Posterior vena cava (tissue), 2 donors: ENCODE measurements at places on chromosomes 13 and 19. TPM values are rescaled to one million over a fixed set of nuclear protein-coding genes. Genes with fewer than 3 reads are reported as not detected.

Gene PALM3
- not detected for total RNA-seq

Gene IL4I1
- total RNA-seq: 1.1 TPM

Gene MUC16
- under 0.01 TPM for total RNA-seq

GRCh38 chr13:48493066-48493765, 39.7 kb downstream of the RCBTB2 start:
- DNase-seq: no peak

- no peak for DNase-seq
These were observed 888 bp downstream of the NOTCH3 start for GRCh38 chr19:15199661-15200552.

Gene CGB1
- not detected for total RNA-seq

- no peak for DNase-seq
These were observed 992.6 kb downstream of the PCDH9 start for GRCh38 chr13:66237411-66238062.

DNA sequence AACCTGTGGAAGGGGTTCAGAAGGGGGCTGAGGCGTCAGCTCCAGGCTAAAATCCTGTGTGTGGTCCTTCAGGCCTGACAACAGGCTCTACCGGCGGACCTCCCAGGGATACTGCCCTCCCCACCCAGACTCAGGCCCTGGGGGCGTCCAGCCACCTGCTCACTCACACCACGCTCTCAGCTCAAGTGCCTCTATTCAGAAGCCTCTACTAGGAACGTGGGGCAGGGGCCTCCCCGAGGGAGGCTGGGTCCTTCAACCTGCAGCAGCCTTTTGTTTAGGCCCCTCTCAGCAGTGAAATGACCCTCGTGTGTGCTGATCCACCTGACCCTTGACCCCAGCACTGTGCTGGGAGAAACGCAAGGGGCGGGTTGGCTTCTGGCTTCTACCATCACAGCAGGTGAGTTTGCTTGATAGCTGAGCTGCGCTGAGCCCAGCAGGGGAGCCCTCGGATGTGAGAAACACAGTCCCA, 10.6 kb downstream of the PLPP2 start:
- DNase-seq: peak; percentile 70

GRCh38 chr13:44649104-44649428, 72.9 kb upstream of the TSC22D1 start:
- DNase-seq: no peak

GRCh38 chr13:113936166-113936965, 37.5 kb downstream of the C13orf46 start:
- DNase-seq: peak; percentile 81

GRCh38 chr13:102550507-102550906, 46.3 kb upstream of the TPP2 start:
- DNase-seq: no peak
